ENCODE measurements at places on chromosomes 7 and 10.

DNA sequence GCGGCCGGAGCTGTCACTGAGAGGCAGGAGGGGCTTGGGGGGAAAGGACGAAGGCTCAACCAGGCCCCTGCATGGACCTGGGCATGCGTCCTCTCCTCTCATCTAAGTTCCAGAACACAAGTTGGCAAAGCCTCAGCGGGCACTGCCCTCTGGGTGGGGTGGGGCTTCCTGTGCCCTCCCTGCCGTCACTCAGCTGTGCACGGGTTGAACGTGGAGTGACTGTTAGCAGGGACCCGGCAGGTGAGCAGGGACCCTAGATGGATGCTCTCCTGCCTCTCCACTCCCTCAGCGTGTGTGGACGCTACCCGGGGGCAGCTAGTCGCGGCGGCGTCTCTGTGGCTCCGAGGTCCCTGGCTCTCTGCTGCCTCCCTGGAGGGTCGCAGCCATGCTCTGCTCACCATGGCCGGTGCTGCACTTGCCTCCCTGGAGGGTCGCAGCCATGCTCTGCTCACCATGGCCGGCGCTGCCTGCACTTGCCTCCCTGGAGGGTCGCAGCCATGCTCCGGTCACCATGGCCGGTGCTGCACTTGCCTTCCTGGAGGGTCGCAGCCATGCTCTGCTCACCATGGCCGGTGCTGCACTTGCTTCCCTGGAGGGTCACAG, 36.4 kb upstream of the TTYH3 start:
- DNase-seq = no peak

GRCh38 chr7:90736968-90737939, 141.1 kb downstream of the CDK14 start:
- DNase-seq = no peak

GRCh38 chr10:38174336-38174735, 80.2 kb downstream of the ZNF37A start:
- DNase-seq = no peak

DNA sequence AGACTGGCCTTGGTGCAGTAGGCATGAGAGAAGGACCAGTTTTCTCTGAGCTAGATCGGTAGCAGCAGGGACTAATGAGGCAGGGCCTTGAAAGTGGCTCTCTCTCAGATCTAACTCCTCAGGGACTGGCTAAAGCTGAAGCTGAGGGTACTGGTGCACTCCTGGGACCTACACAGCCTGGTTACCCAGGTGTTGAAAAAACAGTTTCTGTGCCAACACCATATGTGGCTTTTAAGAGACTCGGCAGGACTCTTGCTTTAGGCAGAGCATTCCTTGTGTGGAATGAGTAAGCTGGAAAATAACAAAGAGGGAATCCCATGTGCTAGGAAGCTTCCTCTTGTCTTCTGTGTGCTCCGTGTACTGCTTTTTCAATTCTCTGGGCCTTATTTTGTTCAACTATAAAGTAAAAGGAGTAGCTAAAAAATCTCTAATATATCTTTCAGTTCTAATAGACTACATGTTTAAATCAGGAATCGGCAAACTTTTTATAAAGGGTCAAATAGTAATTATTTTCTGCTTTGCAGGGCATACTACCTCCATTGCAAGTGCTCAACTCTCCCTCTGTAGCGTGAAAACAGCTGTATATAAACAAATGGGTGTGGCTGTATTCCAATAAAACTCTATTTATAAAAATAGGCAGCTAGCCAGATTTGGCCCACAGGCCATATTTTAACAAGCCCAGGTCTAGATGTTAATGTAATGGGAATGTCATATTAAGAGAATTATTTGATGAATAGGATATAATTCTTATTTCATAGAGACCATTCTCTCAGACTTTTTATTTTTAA, 186.1 kb upstream of the KAT6B start:
- DNase-seq = no peak

DNA sequence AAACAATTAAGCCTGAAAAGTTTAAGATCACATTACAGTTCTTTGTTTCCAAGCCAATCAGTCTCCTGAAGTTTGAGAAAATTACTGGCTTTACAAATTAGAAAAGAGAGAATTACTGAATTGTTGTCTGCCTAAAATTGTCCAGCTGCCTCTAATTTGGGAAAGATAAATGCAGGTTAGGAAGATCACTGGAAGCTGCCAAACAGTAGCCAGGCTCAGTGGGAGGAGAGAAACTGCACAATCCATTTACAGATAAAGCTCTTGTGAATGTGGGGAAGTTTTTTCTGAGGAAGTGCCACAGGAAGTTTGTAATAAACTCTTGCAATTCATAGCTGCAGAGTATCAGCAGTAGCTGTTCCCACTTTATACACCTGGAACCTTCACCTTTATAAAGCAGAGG, 100.7 kb downstream of the IQUB start:
- no peak for DNase-seq

- no peak for DNase-seq
Observed at GRCh38 chr7:37016064-37016878, 292.0 kb upstream of the AOAH start.

- DNase-seq = no peak
Observed at GRCh38 chr7:123635551-123636359, 19.9 kb upstream of the LMOD2 start.

GRCh38 chr10:116613471-116613870, 7.3 kb upstream of the PNLIPRP2 start:
- no peak for DNase-seq

GRCh38 chr10:46285300-46285699, 1.5 kb upstream of the ANTXRL start:
- no peak for DNase-seq

DNA sequence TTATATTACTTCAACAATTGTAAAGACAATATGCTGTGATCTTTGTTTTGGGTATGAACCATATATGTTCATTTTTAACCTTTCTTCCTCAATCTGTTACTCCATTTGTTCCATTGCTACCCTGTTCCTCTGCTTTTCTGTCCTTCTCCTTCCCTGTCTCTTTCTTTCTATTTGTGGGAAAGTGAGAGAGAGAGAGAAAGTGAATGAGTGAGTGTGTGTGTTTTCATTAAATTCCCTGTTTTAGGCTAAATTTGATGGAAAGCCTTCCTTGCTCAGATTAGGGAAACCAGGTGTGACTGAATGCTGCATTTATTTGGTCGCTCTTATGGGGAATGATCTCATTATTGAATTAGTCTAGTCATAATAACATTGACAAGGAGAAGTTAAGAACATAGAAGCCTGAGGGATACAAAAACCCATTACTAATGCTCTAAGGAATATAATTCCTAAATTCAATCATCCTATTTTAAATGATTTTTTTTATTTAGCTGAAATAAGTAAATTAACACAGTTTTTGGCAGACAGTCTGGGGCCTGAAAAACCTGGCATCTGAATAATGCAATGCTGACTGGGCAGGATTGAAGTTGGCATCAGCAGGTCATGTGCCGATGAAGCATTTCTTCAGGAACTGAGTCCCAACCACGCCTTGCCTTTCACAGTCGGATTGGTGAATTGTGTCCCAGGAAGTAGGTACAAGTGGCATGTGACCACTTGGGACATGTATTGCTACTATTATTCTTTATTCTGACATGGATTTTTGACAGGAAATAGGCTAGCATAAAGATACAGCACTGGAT, 117.6 kb upstream of the LRGUK start:
- DNase-seq = no peak

DNA sequence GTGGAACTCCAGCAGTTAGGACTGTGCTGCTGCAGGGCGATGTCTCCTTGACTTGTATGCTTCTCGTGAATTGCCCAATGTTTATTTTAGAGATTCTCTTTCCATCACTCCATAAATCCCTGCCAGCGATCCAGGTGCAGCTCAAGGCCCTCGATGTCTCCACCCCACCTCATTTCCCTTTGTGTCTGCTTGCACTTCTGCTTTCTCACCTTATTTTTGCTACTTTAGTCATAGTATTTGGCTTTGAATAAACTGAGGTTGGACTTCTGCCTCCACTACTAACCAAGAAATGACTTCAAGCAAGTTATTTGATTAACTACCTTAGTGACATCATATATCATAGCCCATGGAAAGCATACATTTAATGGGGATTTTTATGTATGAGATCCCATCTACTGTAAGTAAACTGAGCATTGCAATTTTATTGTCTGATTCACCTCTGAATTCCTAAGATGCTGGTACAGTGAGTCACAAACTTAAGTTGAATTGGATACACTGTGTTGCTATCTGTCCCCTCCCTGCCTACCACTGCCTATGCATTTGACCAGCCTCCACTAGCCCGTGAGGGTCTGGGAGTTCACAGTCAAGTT, 255.8 kb downstream of the ABCA13 start:
- no peak for DNase-seq

DNA sequence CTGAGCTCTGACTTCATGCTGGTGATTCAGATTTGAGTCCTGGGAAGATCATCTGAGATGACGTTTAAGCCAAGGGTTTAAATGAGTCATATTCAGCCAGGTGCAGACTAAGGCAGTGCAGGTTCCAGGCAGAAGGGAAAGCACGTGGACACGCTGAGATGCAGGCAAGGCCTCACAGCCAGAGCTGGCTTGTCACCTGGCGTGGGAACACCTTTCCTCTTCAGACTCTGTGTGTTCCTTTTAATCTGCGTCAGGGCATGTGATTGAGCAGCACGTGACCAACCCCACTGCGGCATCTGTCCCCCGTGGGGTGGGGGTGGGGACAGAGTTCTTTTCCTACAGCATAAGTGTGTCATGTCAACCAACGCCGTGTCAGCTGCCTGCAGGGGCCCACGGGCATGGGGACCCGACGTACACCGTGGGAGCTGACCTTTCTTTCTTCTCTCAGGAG, 10.7 kb upstream of the IDI2 start:
- DNase-seq = no peak
